Activated CD8-positive, alpha-beta memory T cell treated with anti-CD3 and anti-CD28 coated beads for 48 hours (primary cell): ENCODE measurements at places on chromosomes 5 and 9.
A peak's percentile ranks its signal among the peaks of the same experiment; 100 is the strongest.

GRCh38 chr9:110128664-110129329, 79.2 kb downstream of the C9orf152 start:
- DNase-seq = no peak

DNA sequence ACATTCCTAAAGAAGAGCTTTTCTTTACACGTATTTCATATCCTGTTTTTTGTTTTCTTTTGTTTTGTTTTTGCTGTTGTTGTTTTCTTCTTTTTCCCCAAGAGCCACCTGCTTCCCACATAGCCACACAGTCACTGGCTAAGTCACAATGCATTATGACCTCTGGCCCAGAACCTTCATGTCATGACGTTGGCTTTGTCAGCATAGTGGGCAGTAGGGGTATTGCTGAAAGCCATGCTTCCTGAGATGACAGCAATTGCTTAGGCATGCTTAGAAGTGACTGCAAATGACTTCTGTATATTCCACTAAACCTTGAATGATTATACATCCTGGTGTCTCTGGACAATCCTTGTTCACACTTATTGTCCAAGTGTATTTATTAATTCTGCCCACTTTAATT, 375.8 kb downstream of the TAF11L14 start:
- no peak for DNase-seq

DNA sequence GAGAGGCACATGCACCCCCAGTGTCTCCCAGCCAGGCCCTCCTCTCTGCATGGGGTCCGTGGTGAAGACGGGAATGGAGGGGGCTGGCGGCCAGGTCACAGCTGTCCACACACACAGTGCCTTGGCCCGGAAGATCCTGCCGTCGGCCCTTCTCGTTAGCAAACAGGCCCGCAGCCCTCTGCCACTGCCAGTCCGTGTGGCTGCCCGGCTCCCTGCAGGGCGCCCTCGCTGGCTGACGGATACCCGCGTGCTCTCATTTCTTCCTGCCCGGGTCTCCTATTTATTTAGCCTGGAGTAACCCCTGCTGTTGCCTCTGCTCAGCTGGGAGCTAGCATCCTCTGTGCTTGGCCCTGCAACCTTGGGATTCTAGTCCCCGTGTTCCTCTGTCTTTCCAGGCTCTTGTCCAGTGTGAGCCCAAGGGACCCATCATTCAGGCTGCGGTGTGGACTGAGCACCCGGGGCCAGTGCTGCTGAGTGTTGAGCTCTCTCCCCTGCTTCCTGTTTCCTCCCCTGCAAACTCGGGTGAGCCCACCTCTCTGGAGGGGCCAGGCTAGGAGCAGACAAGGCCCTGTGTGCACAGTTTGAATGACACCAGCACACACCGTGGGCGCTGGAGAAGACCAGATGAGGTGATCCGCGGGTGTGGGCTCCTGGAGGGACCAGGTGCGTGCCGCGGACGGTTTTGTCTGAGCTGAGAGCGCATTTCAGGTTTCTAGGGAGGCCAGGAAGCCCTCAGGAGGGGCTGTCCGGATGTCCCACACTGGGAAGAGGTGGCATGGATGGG, 14.6 kb upstream of the RNU6ATAC start:
- no peak for DNase-seq

GRCh38 chr5:76403766-76404222, 709 bp downstream of the IQGAP2 start:
- peak; percentile 33 for DNase-seq

- DNase-seq = no peak
These were observed 84.7 kb downstream of the ELAVL2 start for GRCh38 chr9:23741351-23741750.

GRCh38 chr5:3680821-3681220, 85.2 kb downstream of the IRX1 start:
- no peak for DNase-seq
